Stimulated activated memory B cell treated with anti-CD40 and anti-IgM and Interleukin-4, amounts not matched to agents 10 μg/mL and 1 μg/mL and 100 μg/mL, for 72 hours (primary cell): ENCODE measurements at places on chromosomes 16 and 17.
A peak's percentile ranks its signal among the peaks of the same experiment; 100 is the strongest.

- ATAC-seq, result peak; percentile 35
Measured at GRCh38 chr17:30600830-30601494, 123.8 kb downstream of the GOSR1 start.

- peak; percentile 51 for ATAC-seq
Measured at GRCh38 chr16:83031524-83031923, 404.8 kb downstream of the CDH13 start.

DNA sequence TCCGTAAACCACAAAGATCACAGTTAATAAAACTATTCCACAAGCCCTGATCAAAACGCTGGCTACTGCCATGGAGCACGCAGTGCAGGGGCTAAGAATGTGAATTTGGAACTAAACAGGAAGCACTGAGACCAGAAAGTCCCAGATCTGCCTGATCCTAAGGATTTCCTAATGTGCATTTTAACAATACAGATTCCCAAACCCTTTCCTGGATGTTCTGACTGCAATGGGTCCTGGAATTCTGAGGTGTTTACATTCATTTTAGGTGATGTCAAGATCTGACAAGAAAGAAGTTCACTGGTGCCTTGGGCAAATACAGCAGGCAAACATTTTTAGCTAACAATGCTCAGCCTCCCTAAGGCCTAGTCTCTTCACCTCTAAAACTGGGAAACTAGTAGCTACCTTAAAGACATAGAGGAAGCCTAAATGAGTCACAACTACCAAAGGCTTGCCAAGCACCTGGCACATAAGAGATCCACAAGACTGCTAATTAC is 10.3 kb downstream of the NSMCE1 start:
- no peak for ATAC-seq

DNA sequence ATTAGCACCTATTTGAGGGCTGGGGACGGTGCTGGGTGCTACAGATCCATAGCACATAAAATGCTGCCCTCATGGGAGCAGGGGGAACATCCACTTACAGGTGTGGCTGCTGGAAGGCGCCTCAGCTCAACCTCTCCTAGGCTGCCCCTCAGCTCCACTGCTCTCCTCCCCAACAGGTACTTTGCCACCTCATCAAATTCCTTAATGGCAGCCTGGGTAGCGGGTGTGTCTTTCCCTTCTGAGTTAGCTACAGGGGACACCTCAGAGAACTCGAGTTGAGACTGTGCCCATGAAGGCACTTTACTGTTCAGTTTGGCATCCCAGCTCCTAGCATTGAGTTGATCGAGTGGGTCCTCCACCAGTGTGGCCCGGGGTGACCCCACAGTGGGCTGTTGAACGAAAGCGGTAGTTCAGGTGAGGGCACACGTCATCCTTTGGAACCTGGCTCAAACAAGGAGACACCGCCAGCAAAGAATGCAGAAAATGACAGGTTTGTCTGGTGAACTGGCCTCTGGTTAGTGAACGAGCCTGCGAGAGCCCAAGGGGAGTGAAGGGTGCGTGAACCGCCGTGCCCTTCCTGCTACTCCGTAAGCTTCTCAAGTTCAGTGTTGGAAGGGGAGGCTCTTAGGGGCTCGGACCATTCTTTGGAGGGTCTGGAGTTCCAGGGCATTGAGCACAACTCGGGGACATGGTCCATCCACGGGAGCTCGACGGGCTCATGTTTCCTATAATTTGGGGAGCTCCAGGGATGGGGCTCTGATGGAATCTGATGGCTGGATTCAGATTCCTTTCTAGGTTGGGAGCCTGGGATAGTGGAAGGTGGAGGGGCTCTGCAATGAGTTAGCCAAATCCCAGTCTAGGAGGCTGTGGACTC is 3.5 kb upstream of the CMIP start:
- ATAC-seq, result no peak
